CD4-positive, alpha-beta T cell treated with Interleukin-6 at 100 ng/mL for 8 hours (primary cell): ENCODE measurements at places on chromosomes 4 and X.
A peak's percentile ranks its signal among the peaks of the same experiment; 100 is the strongest.

GRCh38 chrX:15785176-15785750, 5.0 kb upstream of the ZRSR2 start:
- DNase-seq, result no peak

DNA sequence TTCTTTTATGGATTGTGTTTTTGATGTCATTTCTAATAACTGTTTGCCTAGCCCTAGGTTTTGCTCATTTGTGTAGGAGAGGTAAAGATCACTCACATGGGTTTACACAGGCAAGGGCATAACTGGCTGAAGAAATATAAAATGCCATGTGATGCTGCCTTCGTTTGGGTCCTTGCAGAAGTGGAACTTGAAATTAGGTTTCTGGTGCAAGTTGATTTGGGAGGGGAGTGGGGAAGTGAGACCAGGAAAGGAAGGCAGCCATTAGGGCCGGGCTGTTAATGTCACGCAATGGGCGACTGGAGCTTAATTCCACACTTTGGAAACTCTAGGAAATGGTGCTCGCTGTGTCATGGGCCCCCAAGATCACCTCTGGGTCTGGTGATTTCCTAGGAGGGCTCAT, 14.5 kb downstream of the CLCN4 start:
- no peak for DNase-seq

DNA sequence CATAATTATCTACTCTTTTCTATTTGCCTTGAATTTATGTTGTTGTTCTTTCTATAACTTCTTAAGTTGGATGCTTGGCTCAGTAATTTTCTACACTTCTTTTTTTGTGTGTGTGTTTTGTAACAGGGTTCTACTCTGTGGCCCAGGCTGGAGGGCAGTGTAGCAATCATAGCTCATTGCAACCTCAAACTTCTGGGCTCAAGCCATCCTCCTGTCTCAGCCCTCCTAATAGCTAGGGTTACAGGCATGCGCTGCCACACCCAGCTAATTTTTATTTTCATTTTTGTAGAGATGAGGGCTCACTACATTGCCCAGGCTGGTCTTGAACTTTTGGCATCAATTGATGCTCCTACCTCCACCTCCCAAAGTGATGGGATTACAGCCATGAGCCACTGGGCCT, 20.7 kb upstream of the UCHL1 start:
- DNase-seq, result no peak

GRCh38 chrX:13357925-13358324, 38.1 kb upstream of the ATXN3L start:
- DNase-seq, result no peak

DNA sequence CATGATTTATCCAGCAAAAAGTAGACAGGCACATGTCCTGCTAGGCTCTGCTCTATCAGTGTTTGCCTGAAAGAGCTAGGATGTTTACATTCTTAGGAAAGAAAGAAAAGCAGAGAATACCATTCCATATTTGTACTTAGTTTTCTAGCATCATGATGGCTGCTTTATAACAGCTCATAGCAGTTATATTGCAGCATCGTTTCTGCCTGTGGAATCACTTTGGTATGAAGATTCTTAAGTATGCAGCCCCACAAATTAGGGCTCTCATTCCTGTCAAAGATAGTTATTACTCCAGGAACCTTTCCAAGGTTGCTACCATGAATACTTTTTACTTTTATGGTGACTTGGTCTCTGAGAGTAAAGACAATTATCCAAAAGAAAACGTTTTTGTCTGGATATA, 119.0 kb upstream of the MYOZ2 start:
- no peak for DNase-seq

DNA sequence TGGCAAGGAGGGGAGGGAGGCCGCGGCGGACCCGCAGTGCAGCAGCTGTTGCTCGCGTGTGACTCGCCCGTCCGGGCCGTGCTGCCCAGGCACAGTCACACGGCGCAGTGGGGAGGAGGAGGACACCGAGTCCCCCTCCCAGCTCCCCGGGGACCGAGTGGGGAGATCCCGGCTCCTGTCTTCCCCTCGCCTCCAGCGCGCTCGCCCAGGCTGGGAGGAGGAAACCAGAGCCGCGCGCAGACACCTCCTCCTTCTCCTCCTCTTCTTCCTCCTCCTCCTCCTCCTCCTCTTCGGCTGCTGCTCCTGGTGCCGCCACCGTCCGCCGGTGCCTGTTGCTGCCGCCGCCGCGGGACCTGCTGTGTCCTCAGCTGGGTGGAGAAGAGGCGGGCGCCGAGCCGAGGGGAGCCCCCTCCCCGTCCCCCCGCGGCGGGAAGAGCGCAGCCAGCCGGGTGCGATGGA, at the start of gene TBC1D1:
Gene TBC1D1, plus strand, starts transcription at position 284 of the 459 bp plus-strand sequence. CDS start 11,012 bp downstream, outside the sequence.
- peak; percentile 37 for DNase-seq

- no peak for DNase-seq
Measured at GRCh38 chr4:145484225-145484846, 2.7 kb downstream of the SMAD1 start.

DNA sequence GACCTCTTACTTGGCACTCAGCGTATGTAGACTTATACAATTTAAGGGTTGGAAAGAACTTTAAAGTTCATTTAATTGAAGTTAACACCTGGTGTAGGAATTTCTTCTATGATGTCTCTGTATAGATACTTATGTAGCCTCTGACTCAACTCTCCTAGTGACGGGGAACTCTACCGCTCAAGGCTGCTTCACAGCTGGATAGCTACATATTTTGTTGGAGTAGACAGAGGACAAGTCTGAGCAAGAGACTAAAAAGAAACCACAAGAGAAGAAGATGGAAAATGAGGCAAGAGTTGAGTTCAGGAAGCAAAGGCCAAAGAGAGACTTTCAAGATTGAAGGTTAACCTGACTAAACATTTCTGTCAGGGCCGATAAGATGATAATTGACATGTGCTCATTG, 52.6 kb downstream of the GPR50 start:
- DNase-seq, result no peak
